ENCODE measurements at places on chromosomes 3 and 15. TPM values are rescaled to one million over a fixed set of nuclear protein-coding genes. Genes with fewer than 3 reads are reported as not detected.

- no peak for DNase-seq
Measured at GRCh38 chr3:82581350-82581749, 819.9 kb upstream of the GBE1 start.

- DNase-seq, result no peak
Measured at GRCh38 chr3:132255041-132255745, 62.0 kb upstream of the ACP3 start.

Gene CRYGS
- total RNA-seq, result 1.8 TPM

GRCh38 chr15:67114846-67115585, 49.6 kb downstream of the SMAD3 start:
- peak; percentile 47 for DNase-seq

- DNase-seq, result no peak
Measured at GRCh38 chr3:43238801-43239200, 47.5 kb upstream of the SNRK start.

Gene ITIH1
- 0.35 TPM for total RNA-seq

DNA sequence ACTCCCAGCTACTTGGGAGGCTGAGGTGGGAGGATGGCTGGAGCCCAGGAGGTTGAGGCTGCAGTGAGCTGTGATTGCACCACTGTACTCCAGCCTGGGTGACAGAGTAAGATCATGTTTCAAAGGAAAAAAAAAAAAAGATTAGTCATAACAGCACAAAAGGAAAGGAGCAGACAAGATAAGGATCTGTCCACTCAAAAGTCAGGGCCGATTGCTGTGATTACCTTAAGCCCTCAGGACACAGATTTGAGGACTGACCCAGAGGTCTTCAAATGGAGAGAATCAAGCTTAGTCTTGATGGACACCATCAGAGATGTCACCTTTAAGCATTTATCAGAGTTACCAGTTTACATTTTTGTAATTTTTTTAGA, 23.9 kb upstream of the HEG1 start:
- no peak for DNase-seq

Gene CKMT1A
- total RNA-seq, result 0.32 TPM

Gene TMEM108
- 1.3 TPM for total RNA-seq

Data from cardiac septum (tissue), 1 donor.